Thoracic aorta (tissue), 2 donors: ENCODE measurements at places on chromosomes 7 and 10. TPM values are rescaled to one million over a fixed set of nuclear protein-coding genes. Genes with fewer than 3 reads are reported as not detected.

The BTBD16 gene
- total RNA-seq = not detected

DNA sequence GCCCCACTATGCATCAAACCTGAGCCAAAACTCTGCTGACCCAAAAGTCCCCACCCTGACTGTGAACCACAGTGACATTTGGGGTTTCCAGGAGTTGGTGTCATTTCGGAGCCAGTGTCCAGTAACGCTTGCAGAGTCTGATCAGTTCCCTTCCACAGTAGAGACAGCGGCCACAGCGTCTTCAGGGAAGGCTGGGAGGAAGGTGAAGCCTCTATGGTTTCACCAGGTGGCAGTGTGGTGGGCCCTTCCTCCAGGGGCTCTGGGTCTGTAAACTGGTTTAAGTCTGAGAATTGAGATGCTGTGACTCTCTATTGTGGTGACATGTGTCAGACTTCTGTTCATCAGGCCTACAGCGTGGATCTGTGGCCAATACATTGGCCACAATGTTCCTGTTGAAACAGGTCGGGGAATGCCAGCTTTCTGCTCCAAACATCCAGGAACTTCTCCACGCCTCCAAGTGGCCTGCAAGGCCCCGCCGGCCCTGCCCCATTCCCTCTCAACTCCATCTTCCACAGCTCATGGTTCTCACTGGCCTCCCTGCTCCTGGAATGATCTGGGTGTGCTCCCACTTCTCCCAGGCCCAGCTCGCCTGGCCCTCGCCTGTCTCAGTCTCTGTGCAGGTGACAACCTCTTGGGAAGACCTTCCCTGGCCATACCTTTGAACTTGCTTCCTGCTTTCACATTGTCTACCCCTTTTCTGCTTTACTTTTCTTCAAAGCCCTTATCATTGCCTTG is 124.5 kb upstream of the FAM20C start:
- no peak for DNase-seq

GRCh38 chr10:50254479-50254878 is 3.2 kb upstream of the ASAH2 start:
- no peak for DNase-seq

DNA sequence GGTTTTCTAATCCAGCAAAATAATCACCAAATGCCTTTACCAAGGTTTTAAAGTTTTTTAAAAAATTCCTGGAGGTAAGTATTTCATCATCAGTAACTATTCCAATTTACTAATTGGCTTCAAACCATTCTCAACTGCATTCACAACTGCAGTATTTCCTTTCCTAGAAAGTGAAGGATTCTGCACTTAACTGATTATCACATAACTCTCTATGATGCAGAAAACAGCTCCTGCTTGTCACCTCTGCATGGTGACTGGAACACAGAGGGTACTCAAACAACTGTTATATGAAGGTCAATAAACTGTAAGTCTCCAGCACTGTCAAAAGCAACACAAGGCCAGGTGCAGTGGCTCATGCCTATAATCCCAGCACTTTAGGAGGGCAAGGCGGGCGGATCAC is 42.6 kb downstream of the SRPK2 start:
- DNase-seq = no peak

- DNase-seq = no peak
These were observed 17.4 kb upstream of the KNDC1 start for GRCh38 chr10:133142523-133143199.

- DNase-seq = no peak
These were observed 677 bp downstream of the SKAP2 start for GRCh38 chr7:26863518-26864308.

The C10orf67 gene
- total RNA-seq = not detected

DNA sequence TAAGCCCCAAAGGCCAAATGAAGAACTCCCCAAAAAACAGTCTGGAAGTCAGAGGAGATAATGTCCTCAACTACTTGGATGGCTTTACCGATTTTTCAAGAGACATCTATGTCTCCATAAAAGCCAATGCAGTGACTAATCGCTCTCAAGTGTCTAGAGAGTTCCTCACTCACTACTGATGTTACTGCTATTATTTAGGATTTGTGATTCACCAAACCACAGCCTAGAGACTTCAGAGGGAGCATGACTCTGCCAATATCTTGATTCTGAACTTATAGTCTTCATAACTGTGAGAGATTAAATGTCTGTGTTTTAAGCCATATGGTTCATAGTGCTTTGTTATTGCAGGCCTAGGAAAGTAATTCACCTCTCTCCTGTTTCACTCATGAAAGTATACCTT is 160.2 kb downstream of the IPMK start:
- no peak for DNase-seq
